ENCODE measurements at places on chromosomes 1 and 21.

DNA sequence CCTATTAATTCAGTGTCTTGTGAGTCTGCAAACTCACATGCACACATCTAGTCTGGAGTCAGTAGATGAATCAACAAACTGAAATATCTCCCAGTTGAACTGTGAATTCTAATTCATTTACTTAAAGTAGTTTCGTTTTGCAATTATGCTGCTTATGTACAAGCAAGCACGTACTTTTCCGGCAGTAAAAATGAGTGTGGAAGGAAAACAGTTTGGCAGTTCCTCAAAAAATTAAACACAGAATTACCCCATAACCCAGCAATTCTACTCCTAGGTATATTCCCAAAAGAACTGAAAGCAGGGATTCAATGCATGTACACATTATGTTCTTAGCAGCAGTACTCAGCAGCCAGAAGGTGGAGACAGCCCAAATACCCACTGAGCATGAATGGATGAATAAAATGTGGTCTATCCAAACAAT is 49.3 kb downstream of the GNB1 start:
- DNase-seq, result no peak

DNA sequence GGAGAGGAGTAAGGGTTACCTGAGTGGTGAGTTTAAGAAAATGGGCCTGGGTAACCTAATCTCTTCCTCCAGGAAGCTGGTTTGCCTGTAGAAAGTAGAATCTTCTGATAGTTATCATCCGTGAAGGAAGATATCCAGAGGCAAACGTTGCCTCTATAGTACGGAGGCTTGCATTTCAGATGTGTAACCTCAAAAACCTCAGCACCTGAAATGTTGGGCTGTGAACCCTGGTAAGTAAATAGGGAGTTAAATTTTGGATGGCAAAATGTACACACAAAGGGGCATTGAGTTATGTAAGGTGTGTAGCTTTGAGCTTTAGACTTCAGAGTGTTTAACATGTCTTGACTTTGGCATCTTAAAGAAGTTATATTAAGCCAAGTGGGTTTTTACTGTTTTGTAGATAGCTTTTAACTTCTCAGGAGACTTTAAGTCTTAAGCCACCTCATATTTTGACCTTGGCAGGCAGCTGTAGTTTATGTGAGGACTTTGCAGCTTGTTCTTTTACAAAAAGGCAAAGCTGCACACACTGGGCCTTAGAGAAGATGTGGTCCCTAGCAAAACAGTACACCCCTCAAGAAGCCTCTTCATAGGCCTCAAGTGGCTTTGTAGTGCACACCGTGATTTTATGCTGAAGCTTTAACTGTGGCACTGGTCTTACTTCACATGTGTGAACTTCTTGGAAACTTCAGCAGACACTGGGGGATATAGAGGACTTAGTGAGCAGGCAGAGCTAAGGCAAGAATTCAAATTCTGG is 83.4 kb downstream of the SNRPE start:
- no peak for DNase-seq

- DNase-seq, result no peak
Measured at GRCh38 chr1:60903591-60903990, 178.8 kb upstream of the NFIA start.

GRCh38 chr1:240254778-240255291 is 163.2 kb downstream of the FMN2 start:
- no peak for DNase-seq

DNA sequence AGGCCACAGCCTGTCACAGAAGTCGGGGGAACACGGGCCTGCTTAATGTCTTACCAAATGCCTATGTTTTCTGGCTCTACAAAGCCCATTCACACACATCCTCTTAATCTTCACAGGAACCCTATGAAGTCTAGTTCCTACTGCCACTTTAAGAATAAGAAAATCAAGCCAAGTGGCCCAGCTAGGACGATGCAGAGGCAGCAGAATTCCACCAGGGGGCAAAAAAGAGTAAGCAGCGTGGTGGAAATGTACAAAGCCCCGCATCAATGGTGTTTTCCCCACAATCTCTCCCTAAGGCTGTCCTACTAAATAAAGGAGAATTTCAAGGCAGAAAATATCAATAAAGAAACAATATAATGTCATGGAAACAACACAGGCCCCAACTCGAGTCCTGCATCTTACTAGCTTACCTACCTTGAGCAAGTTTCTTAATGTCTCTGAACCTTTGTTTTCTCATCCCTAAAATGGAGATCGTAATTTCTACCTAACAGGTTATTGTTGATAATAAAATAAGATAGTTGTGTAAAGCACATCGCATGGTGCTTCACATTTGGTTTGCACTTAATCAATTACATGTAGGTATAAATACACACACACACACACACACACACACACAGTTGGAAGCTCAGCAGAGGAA is 21.4 kb downstream of the SEC16B start:
- no peak for DNase-seq

- DNase-seq, result no peak
Measured at GRCh38 chr1:37471345-37472231, 2.8 kb upstream of the ZC3H12A start.

- DNase-seq, result no peak
Measured at GRCh38 chr1:54249819-54250435, 50.0 kb downstream of the MRPL37 start.

GRCh38 chr1:243946946-243947345 is 96.9 kb upstream of the AKT3 start:
- DNase-seq, result peak; percentile 42

- peak; percentile 21 for DNase-seq
Measured at GRCh38 chr1:152110365-152110859, 4.8 kb downstream of the TCHH start.

GRCh38 chr1:43348809-43349593 is 9.8 kb upstream of the CDC20 start:
- peak; percentile 53 for DNase-seq

GRCh38 chr1:109712321-109712864 is 342 bp downstream of the GSTM5 start:
- no peak for DNase-seq

DNA sequence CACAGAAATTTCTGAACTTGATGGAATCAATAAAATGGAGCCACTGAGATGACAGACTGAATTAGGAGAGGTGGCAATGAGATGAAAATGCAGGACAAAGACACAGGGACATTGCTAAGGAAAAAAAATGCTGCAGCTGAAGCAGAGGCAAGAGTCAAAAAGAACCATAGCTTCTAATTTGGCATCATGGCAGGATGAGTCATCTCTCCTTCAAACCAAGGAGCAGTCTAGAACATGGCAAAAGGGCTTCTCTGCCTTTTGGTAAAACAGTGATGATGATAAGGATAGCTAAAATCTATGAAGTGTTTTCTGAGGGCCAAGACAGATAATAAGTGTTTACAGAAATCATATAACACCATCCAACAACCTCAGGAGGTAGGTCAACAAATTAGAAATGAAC is 16.8 kb downstream of the SLC19A2 start:
- DNase-seq, result no peak

GRCh38 chr1:94092210-94092613 is 28.7 kb downstream of the ABCA4 start:
- no peak for DNase-seq

GRCh38 chr21:32991361-32991760 is 34.4 kb upstream of the OLIG2 start:
- no peak for DNase-seq

- no peak for DNase-seq
Measured at GRCh38 chr1:182587666-182588499, 1.2 kb downstream of the RNASEL start.

GRCh38 chr1:12048372-12048771 is 14.7 kb upstream of the TNFRSF8 start:
- no peak for DNase-seq

DNA sequence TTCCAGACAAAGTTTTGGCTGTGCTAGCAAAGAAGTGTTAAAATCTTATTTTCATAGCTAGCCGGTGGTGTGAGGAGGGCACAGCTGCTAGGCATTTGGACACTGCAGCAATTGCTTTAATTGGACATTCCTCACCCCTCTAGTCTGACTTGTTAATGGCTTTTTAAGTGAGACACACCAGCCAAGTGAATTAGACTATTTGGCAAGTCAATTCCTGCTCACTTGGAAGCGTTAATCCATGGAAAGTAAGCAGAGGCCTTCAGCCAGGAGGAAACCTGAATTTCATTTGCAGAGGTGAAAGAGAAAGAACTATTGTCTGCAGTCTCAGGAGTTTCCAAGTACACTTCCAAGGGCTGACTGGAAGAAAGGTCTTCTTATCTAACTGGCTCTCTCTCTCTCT is 175.7 kb downstream of the ST6GALNAC3 start:
- DNase-seq, result no peak

DNA sequence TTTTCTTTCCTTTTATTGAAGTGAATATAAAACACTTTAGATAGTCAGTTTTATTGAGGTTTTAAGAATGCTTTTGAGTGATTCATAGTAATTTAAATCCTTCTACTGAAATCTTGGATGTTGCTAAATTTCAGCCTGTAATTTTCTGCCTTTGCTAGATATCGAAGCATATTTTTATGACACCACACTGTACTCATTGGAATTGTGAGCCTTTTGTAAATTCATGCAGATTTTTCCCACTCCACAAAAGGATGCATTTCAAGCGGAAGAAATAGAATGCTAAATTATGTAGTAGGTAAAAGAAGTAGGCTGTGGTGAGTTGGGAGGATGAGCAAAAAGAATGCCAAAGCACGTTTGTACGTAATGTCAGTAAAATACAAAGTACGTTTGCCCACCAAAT is 13.8 kb downstream of the SNX7 start:
- DNase-seq, result no peak

GRCh38 chr1:27686223-27686990 is 14.4 kb upstream of the IFI6 start:
- DNase-seq, result no peak

GRCh38 chr1:219813294-219813693 is 115.1 kb downstream of the SLC30A10 start:
- DNase-seq, result no peak

DNA sequence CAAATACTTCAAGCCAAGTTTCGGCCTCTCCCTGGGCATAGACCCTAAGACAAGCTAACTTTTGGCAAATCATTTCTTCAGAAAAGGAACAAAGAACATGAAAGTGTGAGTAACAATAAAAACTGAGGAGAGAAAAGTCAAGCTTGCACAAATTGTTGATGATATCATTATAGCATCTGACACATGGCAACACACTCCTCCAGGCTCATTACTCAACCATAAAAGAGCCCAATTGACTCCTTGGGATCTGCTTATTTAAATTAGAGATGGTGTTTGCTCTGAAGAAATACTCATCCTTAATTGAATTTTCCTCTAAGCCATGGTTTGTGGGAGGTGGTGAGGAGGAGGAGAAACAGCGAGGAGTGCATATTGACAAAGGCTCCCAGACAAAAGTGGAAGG is 54.5 kb downstream of the TNFSF4 start:
- no peak for DNase-seq

- DNase-seq, result no peak
Measured at GRCh38 chr1:30111431-30111830, 612.0 kb downstream of the MATN1 start.

DNA sequence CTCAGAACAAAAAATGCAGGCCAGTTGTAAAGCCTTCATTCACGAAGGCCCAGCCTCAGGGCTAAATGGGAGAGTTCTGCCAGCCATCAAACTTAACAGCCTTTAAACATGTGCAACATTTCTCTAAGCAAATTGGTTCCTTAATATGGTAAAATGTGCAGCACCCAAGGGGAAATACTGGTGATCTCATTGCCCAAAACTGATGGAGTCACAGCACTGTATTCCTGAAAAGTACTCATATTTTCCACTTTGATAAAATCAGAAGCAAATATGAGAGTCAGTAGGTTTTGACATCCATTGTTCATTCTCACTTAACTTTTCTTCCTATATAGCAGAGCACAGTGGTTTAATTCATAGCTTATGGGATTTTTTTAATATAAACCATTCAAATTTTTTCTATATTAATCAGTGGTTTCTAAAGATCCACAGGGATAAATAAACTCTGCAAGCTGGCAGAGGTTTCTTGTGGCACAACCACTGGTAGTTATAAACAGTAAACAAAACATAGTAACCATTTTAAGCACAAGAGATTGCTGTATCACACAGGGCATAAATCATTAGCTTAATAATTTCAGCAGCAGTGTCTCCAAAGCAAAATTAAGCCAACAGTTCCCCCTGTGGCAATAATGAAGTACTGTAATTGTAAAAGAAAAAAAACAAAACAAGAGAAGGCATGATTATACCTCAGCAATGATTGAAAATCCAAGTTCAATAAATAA is 106.9 kb upstream of the LYPLAL1 start:
- no peak for DNase-seq

DNA sequence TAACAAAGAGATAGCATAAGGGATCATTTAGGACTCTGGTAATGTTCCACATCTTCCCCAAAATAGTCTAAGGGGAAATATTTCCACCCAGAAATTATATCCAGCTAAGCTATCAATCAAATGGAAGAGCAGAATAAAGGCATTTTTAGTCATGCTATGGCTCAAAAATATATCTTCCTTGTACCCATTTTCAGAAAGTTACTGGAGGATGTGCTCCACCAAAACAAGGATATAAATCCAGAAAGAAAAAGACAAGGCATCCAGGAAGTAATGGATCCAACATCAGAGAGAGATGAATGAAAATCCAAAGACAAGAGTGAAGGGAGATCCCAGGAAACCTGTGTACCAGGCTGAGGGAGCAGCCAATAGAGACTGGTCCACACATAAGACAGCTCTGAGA is 2.7 kb upstream of the KRTAP10-8 start:
- DNase-seq, result no peak

- no peak for DNase-seq
Measured at GRCh38 chr1:4796161-4797015, 142.0 kb downstream of the AJAP1 start.

DNA sequence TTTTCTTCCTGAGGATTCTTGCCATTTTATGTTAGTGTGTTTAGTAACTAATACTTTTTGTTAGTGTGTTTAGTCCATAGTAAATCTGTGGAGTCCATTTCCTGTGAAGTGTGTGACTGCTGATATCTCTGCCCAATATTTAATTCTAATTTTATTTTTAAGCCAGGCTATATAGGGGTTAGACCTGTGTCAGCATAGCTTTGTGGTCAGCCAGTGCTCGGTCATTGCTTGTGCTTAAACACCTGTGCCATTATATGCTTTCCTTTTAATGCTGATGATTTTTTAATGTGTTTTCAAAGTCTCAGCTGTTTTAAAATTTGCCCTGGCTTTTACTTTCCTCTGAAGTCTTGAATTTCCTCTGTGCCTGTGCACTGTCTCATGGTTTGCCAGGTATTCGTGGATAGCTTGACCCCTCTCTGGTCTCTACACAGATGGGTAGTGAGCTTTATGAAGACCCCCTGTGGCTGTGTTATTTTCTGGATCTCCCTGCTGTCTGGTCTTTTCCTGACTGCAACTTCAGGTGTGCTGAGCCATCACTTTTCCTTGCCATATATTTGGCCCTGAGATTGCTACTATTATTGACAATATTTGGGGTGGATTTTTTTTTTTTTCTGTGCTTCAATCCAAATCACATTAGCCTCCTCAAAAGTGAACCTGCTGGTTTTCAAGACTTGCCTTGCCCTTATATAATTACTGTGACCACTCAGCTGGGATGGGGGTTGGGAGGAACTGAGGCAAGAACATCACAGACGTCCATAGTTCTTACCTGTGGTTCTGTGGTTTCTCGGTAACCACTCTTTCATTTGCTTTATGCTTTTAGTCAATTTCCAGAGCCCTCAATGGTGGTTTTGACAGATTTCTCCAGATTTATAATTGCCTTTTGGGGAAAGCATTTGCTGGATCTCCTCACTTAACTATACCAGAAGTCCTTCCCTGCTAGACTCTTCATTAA is 59.6 kb downstream of the RPS6KC1 start:
- DNase-seq, result no peak
